ENCODE measurements at places on chromosomes 7 and 10.

- DNase-seq: no peak
These were observed 129.1 kb upstream of the INSYN2A start for GRCh38 chr10:127325506-127325905.

DNA sequence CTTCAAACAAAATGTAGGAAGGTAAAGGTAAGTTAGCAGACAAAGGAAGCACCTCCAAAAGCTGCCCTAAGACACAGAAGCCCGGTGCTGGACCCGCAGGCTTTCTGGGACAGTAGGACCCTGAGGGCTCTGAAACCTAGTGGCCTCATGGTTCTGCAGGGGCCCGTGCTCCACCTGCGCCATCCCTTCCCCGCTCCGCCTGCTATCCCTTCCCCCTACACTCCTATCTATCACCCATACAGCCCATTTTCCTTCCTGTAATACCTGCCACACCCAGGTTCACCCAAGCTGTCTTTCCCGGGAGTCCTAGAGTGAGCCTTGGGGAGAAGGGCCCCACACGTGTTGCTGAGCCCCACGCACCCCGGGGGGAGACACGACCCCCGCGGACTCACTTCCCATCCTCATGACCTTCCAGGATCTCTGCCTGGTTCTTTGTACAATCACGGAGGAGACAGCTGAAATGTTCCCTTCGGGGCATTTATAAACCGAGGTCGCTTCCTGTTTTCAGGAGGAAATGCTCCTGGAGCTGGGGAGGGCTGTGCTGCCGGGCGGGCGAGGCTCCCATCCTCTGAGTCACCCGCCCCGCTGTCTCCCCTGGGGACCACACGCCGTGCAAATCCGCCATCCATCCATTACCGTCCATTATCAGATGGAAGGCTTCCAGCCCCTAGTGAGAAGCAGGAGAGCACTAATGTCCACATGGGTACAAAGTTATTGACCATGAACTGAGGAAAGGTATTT is 251.7 kb upstream of the PITRM1 start:
- no peak for DNase-seq

- no peak for DNase-seq
These were observed 16.9 kb upstream of the REEP3 start for GRCh38 chr10:63504145-63504881.

DNA sequence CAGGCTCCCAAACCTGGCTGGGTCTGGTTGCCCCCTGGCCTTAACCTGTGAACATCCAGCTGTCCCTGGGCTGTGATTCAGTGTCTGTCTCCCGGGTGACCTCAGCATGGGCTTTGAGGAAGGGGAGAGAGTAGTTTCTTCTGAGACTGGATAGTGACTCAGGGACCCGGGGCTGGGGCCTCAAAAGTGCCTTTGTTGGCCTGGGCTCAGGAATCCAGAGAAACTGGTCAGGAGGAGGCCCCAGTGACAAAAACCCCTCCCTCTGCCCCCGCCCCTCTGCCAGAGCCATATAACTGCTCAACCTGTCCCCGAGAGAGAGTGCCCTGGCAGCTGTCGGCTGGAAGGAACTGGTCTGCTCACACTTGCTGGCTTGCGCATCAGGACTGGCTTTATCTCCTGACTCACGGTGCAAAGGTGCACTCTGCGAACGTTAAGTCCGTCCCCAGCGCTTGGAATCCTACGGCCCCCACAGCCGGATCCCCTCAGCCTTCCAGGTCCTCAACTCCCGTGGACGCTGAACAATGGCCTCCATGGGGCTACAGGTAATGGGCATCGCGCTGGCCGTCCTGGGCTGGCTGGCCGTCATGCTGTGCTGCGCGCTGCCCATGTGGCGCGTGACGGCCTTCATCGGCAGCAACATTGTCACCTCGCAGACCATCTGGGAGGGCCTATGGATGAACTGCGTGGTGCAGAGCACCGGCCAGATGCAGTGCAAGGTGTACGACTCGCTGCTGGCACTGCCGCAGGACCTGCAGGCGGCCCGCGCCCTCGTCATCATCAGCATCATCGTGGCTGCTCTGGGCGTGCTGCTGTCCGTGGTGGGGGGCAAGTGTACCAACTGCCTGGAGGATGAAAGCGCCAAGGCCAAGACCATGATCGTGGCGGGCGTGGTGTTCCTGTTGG is at the start of gene CLDN4:
Gene CLDN4 (plus strand): TSS at position 316 of the 903 bp plus-strand sequence. CDS start 206 bp downstream, at position 522.
- DNase-seq: no peak

- no peak for DNase-seq
These were observed 27.8 kb downstream of the ZNF33A start for GRCh38 chr10:38038107-38038931.

DNA sequence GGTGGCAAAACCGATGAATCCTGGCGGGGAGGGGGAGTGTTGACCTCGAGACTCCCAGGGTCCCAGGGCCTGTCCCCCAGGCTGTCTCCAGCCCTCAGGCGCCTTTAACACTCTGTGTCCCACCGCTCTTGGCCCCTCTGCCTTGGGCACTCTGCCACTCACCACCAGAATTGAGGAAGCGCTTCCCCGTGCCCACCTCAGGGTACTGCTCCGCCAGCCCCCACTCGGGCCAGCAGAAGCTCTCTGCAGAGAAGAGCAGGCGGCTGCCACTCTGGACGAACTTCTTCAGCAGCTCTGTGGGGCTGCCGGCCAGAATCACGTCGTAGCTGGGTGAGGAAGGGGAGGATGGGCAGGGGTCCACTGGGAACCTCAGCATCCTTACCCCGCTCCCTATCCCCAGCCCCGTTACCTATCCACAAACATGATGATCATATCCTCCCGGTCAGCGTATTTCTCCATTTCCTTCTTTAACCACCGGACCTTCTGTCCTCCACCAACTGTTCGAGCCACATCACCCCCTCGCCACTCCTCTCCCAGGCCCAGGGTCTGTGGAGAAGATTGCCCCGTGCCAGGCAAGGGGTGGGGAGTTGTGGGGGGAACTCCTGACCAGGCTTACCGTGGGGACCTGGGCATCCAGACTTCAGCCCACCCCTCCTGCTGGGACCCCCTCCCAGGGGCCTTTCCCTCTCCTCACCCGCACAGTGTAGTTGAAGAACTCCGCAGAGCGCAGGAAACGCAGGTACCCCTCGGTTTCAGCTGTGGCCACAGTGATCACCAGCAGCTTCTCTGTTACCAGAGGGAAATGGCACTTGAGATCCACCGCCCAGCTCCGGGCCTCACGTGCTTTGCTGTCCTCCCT is 1.2 kb downstream of the PLOD3 start:
- no peak for DNase-seq

GRCh38 chr7:124603066-124603465 is 162.5 kb downstream of the GPR37 start:
- no peak for DNase-seq
